Bone marrow (tissue), 2 donors: ENCODE measurements at places on chromosomes 16 and 17.

DNA sequence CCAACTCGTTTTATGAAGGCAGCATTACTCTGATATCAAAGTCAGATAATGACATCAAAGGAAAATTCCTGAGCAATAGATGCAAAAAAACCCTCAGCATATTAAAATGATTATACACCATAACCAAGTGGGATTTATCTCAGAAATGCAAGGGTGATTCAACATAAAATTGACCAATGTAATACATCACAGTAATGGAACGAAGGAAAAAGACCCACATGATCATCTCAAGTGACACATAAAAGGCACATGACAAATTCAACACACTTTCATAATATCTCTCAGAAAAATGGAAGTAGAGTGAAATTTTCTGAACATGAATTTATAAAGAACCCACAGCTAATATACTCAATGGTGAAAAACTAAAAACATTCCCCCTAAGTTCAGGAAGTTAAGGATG is 118.8 kb downstream of the ITFG1 start:
- DNase-seq: no peak

- DNase-seq: no peak
Observed at GRCh38 chr16:31221357-31222160, 4.6 kb upstream of the PYDC1 start.

DNA sequence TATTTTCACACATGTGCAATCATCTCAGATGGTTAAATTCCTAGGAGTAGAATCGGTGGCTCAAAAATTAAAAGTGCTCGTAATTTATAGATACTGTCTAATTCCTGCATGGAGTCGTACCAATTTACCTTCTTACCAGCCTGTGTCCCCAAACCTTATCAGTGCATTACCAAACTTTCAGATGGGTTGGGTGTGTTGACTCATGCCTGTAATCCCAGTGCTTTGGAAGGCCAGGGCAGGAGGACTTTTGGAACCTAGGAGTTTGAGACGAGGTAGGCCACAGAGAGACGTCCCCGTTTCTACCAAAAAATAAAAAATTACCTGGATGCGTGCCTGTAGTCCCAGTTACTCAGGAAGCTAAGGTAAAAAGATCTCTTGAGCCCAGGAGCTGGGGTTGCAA is 34.5 kb upstream of the GPRC5B start:
- DNase-seq: no peak

DNA sequence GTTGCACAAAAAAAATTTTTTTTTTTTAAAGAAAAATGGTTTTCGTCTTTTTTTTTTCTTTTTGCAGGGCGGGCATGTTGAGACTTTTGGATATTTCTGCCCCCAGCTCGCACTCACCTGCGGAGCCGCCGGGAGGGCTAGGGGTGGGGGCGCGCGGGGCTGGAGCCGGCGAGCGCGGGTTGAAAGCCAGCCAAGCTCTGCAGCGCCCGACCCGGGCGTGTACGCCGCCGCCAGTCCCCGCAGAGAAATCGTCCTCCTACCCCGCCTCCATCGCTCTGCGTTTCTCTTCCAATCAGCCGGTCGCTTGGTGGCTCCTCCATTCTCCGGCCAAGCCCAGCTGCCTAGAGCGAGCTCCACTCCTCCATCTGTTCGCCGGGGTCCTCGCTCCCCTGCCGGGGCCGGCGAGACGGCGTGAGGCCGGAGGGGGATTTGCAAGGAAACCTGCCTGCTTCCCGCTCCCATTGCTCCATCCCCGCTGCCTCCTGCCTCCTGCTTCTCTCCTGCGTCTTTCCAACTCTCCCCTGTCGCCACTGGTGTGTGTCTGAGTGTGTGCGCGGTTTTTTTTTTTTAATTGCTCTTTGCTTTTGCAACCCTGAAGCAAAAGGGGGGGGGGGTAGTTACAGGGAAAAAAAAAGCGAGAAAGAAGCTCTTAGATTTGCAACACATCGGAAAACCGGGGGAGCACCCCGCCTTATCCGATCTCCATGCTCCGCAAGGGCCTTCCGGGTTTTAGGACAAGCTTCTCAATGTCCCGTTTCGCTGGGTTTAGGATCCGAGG is 1.8 kb upstream of the UBTF start:
- peak; percentile 40 for DNase-seq

DNA sequence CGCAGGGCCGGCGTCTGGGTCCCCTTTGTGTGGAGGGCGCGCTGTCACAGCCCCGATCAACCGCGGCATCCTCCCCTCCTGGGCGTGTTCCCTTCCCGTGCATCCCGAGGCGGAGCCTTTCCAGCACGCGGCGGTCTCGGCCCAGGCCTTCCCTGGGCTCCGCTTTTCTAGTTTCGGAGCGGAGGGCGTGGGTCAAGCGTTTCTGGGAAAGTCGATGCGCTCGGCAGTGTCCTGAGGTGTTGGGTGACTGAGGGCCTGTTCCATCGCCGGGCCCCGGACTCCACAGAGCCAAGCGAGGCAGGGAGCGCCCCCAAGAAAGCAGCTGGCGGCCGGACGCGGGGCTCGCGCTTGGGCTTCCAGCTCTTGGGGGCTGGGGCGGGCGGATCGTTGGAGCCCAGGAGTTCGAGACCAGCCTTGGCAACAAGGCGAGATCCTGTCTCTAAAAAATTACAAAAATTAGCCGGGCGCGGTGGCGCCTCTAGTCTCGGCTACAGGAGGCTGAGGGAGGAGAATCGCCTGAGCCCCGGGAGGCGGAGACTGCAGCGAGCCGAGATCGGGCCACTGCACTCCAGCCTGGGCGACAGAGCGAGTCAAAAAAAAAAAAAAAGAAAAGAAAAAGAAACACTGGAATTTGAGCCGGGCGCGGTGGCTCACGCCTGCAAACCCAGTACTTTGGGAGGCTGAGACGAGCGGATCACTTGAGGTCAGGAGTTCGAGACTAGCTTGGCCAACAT is 806 bp downstream of the IFT140 start:
- no peak for DNase-seq

DNA sequence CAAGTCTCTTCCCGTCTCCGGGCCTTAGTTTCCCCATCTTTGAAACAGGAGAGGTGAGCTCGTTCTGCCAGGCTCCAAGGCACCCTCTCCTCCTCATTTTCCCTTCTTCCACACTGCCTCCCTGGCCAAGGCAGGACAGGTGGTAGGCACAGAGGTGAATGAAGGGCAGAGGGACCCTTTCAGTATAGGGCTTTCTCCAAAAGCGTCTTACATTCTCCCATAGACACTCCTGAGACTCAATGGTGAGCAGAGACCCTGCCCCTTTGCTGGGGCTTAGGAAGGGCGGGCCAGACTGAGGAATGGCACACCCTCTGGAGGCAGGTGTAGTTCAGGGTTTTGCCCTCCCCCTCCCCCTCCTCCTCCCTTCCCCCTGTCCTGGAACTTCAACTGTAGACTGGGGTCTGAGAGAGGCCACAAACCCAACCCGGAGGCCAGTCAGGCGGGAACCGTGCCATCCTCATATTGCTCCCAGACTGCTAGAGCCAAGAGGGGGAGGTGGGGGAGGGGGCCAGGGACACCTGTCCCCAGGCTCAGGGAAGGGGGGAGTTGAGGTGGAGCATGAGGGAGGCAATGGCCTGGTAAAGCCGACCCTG is 1.9 kb downstream of the PLEKHH3 start:
- no peak for DNase-seq

GRCh38 chr17:74746376-74746775 is 2.1 kb upstream of the NHERF1 start:
- no peak for DNase-seq

DNA sequence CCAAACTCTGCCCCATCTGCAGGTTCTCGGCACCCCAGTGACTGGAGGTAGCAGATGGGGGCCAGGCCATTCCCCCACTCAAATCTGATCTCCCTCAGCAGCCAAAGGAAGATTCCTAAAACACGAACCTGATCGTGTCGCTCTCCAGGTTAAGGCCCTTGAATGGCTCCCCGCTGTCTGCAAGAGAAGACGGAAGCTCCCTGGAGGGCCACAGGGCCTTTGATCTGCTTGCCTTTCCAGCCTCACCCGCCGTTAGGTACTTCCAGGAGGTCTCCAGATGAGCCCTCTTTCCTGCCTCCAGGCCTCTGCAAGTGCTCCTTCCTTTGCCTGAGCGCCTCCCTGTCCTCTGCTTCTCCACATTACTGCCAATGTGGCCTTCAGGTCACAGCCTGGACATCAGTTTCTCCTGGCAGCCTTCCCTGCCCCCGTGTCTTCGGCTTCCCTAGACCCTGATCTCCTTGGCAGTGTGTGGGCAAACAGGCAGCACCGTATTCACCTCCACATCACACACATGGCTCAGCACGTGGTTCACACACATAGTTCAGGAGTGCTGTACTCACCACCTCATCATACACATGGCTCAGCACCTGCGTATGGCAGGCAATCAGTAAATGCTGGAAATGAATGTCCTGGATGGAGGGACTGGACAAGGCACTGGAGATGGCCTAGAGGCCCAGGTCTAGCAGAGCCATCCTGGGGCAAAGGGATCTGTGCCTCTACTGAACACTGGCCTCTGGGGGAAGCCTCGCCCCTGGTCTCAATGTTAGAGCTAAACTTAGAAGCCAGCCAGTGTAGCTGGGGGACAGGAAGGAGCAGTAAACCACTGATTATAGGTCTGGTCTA is 26.4 kb upstream of the MRPS23 start:
- DNase-seq: no peak

- no peak for DNase-seq
Observed at GRCh38 chr16:23734176-23734893, 20.5 kb upstream of the CHP2 start.

DNA sequence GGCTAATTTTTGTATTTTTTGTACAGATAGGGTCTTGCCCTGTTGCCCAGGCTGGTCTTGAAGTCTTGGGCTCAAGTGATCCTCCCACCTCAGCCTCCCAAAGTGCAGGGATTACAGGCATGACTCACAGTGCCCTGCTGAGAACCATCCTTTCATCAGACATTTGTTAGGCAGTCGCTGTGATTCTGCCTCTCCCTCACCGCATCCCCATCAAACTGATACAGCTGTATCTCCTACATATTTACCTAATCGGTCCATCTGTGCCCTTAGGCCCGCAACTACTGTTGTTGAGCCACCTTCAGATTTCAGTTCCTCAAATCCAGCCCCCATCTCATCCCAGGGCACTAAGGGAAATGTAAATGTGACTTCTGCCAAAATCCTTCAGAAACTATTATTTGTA is 2.0 kb upstream of the SLC43A2 start:
- DNase-seq: no peak

DNA sequence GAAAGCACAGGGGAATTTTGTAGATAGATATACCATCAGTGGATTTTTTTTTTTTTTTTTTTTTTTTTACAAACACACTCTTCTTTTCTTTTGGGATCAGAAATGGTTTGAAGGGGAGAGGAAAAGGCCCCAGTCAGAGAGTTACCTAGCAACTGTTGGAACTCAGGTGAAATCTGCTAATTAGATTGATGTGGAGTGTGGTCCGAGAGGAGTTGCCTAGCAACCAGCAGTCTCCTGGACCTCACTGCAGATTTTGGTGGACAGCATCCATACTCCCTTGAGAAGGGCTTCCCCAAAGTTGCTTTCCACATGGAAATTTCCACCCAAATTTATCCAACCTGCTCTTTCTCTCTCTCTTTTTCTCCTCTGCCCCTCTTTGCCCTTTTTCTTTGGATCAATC is 165.4 kb downstream of the UTP18 start:
- no peak for DNase-seq

DNA sequence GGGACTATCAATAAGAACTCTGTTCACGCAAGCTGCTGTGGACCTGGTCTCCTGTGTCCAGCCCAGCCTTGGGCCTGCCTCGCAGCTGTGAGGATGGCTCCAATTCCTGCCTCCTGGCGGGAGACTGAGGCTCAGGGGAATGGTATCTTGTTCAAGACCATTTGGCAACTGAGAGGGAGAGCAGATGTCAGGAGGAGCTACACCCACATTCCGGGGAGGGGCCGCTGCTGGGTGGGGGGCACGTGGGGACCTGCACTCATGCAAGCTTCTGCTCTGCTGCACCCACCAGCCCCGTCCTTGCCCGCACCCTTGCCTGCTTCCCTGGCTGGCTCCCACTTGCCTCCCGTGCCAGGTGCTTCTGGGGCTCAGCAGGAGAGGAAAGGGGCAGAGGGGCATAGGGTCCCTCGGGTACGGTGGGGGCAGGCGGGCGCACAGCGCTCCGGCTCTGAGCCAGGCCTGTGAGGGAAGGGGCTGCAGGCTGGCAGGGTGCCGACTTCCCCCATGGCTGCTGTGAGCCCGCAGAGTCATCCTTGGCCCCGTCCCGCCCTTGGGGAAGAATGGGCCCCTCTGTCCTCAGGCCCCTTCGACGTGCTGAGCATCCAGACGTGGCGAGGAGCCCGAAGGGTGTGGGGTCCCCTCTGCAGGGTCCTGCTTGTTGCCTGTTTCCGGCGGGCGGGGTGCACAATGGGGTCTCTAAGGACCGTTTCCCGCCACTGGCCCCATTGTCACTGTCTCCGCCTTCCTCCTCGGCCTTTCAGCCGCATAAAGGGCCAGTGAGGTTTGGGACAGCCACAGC is 2.7 kb downstream of the METRN start:
- no peak for DNase-seq

DNA sequence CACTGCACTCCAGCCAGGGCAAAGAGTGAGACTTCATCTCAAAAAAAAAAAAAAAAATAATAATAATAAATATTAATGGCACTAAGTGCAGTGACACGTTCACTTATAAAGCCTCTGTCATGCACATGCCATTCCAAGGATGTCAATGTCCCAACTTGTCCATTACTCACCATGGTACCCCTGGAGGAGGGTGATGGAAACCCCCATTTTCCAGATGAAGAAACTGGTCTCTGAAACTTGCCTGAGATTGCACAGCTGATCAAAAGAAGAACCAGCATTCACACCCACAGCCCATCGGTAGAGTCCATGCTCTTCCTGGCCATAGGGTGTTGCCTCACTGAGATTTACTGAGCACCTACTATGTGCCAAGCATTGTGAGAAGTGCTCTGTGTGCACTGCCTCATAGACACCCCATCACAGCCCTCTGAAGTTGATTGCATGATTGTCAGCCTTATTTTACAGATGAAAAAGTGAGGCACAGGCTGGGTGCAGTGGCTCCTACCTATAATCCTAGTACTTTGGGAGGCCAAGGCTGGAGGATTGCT is 123.7 kb downstream of the ABCC1 start:
- no peak for DNase-seq
